ENCODE measurements at places on chromosomes 13 and 19.

DNA sequence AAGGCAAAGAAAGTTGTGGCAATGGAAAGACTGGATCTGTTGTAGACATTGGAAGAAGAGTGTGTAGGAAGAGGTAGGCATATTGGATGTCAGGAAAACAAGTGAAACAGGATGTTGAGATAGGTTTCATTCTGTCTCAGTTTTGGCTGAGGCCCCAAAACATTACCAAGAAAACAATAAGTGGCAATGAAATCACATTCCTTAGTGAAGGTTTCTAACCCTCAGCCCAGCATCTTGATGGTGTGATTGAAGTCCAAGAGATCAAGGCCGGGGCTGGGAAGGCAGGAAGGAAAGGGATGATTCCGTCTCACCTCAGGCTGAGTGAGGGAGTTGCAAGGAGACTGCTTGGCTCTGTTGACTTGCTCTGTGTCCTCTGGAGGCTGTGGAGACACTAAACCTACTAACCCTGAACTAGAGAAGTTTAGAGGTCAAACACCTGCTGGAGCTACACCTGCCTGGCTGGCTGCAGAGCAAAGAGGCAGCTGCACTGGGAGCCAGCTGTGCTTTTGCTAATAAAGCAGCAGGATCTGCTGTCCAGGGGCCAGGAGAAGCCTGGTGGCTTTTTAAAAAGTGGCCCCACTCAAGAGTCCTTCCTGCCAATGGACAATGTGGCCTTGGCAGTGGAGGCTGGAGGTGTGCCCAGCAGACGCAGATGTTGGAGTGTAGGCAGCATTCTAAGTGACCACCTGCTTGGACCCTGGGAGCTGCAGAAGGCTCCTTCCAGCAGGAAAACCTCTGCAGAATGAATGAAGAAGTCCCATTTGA lies 53.6 kb downstream of the DGKH start:
- no peak for DNase-seq

GRCh38 chr13:49436890-49437289 lies 7.0 kb downstream of the CAB39L start:
- no peak for DNase-seq

GRCh38 chr13:73056565-73056962 lies 2.2 kb upstream of the KLF5 start:
- DNase-seq = no peak

DNA sequence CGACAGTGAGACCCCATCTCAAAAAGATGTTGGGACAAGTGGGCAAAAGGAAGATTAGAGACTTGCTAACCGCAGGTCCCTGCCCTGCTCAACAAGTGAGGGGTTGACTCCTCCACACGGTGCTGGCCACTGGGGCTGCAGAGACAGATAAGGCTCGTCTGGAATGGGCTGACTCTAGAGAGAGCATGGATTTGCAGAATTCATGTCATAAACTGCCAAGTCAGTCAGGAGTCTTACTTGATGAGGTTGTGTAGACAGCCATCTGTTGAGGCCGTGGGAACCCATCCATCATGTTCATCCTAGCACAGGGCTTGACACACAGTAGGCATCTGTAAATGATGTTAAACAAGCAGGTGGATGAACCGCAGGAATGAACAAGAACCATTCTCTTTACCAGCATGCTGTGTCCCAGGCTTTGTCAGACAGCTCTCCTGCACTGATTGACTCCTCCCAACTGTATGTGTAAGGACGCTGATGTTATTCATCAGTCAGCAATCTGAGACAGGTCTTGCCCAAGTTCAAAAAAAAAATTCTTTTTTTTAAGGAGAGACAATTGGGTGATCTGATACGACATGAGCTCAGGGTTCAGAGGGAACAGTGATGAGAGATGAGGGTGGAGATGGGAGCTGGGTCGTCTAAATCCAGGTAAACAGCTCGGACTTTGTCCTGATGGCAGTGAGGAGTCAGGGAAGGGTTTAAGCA lies 8.8 kb downstream of the PAF1 start:
- no peak for DNase-seq

DNA sequence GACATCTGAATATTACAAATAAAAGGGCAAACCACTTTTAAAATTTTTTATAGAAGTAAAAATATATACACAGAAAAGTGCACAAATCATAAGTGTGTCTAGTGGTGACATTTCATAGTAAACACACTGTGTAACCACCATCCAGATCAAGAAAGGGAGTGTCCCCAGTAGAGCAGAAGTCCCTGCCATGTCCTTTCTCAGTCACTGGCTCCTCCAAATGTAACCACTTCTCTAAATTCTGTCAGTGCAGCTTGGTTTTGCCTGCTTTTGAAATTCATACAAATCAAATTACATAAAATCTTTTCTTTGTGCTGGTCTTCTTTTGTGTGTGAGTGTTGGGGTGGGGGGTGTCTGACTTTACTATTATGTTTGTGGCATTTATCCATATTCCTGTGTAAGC lies 116.5 kb downstream of the RBM26 start:
- DNase-seq = no peak

DNA sequence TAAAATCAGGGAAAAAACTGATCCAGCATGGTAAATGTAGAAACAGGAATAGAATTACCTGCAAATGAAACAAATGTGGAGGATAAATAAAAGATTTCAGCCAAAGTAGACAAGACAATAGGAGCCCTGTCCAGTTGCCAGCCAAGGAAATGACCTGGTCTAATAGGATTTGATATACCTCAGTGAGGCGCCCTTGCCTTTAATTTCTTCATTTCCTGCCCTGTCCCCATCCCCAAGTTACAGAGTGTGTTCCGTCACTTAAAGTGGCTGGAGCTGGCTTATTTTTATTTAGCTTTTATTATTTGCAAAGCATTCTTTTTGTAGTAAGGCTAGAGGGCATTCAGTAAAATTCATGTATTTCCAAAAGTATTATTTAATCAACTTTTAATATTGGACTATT lies 1022.0 kb downstream of the EFNB2 start:
- no peak for DNase-seq

GRCh38 chr13:113117911-113118260 lies 4.7 kb upstream of the F10 start:
- no peak for DNase-seq

- DNase-seq = no peak
These were observed 2.9 kb downstream of the CIC start for GRCh38 chr19:42271861-42272534.

GRCh38 chr19:50906217-50906616 lies 5.0 kb downstream of the KLK4 start:
- no peak for DNase-seq

GRCh38 chr19:44988896-44989556 lies 12.2 kb upstream of the RELB start:
- DNase-seq = peak; percentile 44

GRCh38 chr19:6604906-6605305 lies 14.0 kb upstream of the CD70 start:
- no peak for DNase-seq

GRCh38 chr13:83150616-83151307 lies 731.5 kb downstream of the SLITRK1 start:
- DNase-seq = no peak

DNA sequence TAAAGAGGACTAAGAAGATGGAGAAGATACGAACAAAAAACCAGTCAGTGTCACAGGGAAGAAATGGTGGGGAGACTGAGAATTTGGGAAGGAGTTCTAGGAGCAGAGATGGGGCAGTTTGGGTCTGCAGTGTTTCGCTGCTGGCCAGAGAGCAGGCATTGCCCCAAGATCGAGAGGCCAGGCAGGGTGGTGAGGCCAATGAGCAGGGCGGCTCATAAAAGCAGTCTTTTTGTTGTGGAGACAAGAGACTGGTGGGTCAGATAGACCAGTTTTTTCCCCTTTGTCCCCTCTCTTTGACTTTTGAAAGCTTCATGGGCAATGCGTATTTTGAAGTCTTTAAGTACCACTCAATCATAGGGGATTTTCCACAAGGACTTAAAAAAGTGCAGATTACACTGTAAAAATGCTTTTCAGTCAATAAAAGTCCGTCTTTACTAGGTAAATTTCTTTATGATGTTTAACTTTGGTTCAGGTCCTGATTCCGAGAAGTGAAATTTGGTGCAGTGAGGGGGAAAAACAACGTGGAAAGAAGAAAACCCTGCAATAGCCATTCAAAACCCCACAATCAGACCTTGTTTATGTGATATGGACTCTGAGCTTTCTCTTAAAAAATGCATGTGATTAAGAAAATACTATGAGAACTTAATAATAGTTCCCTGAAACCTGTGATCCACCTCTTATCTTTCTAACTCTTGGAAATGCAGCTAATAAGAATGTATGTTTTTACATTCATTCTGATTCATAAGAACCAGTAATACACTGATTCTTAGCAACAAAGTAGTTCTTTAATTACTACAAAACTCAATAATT lies 338.9 kb downstream of the KLF5 start:
- no peak for DNase-seq

DNA sequence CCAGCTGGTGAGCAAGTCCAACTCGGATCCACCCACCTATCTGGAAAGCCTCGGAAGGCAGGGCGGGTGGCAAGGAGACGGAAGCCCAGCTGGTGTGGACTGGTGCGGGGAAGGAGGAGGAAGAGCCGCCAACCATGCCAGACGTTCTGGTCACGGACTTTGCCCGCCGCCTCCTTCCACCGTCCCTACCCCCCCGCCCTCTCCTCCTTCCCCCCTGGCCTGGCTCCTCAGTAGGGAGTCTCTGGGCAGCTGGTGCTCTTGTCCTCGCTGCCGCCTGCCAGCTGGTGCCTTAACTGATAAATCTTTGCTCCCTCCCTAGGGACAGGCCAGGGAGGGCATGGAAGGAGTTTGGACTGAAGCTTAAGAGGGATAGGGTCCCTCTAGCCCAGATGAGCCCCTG lies 4.8 kb downstream of the SYNGR4 start:
- no peak for DNase-seq

- no peak for DNase-seq
These were observed 230.5 kb upstream of the SERP2 start for GRCh38 chr13:44142941-44143665.

GRCh38 chr13:51659276-51660127 lies 75.2 kb downstream of the WDFY2 start:
- DNase-seq = no peak

GRCh38 chr13:109790942-109791605 lies 4.7 kb upstream of the IRS2 start:
- no peak for DNase-seq

- DNase-seq = no peak
These were observed 151.5 kb downstream of the RGCC start for GRCh38 chr13:41608839-41609177.

DNA sequence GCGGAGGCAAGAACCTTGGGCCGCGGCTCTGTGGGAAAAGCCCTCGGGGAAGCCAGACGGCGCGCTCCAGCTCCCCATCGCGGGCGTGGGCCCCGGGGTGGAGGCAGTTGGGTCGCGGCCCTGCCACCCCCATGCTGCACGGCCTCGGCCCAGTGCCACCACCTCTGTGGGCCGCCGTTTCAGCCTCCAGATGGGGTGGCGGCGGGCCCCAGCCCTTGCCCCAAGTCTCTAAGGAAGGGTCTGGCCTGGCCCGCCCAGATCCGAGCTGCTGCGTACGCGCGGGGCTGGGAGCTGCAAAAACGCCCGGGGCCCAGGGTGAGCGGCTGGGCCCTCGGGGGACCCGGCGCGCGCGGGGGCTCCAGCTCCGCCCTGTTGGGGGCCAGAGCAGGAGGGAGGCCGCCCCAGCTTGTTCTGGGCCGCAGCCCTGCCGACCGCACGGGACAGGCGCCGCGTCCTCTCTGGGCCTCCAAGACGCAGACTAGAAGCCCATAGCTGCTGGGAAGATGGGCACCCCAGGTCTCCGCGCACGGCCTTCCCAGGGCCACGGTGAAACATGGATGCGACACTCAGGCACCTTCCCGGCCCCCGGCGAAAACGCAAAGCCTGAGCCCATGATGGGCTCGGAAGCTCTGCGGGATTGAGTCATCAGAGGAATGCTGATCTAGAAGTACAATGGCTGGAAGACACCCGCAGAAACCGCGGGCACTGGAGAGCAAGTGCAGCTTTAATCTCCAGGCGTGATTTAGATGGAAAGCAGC lies 110.1 kb downstream of the KCTD15 start:
- DNase-seq = no peak

All from stimulated activated CD8-positive, alpha-beta memory T cell treated with anti-CD3 and anti-CD28 coated beads, Interleukin-4, amount 100 ng/mL, for 4 hours (primary cell).